ENCODE measurements at places on chromosomes 6 and 20.

- DNase-seq: no peak
Measured at GRCh38 chr20:8116067-8116811, 15.8 kb upstream of the PLCB1 start.

DNA sequence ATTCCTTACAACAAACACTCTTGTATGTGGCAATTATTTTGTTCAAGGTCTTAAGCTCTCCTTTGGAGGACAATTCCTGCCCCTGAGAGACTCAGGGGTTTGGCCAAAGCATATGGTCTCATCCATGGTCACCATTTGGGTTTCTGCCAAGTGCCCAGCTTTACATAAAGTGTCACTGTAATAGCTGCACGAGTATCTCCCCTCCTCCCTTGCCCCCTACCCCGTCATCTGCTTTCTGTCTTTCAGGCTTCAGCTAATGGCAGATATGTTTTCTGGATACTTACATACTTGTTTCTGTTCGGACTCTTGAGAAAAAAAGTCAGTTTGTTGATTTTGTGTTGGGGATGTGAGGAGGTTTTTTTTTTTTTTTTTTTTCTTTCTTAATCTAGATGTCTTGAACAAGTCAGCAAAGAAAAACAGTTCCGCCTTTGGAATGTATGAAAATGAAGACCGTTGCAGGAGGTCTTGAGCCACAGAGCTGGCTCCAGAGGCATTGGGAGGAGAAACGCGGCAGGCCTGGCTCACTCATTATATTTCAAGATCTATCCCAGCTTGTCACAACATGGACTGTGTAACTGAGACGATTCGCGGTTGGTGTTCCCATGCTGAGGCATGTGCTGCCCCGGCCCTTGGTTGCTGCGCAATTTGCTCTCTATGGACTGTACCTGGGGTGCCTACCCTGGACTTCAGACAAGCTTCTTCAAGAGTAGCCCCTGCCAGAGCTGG lies 32.6 kb upstream of the STX16 start:
- no peak for DNase-seq

DNA sequence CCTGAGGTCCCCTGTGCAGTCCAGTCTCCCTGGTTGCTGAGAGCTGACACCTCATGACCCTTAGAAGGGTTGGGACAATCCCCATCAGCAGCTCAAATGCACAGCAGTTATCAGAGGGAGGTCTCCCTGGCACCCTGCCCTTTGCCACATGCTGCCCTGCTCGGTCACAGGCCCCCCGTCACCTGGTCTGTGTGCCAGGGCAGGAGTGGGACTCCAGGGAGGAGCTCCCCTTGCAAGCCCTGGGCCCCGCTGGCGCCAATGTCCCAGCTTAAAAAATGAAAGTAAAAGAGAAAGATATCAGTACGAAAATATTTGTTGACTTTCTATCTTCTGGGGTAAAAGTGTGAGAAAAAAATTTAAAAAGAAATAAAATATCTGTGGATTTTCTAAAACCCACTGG lies 68.1 kb upstream of the SLC22A16 start:
- no peak for DNase-seq

GRCh38 chr6:157849288-157850017 lies 26.4 kb downstream of the SNX9 start:
- no peak for DNase-seq

DNA sequence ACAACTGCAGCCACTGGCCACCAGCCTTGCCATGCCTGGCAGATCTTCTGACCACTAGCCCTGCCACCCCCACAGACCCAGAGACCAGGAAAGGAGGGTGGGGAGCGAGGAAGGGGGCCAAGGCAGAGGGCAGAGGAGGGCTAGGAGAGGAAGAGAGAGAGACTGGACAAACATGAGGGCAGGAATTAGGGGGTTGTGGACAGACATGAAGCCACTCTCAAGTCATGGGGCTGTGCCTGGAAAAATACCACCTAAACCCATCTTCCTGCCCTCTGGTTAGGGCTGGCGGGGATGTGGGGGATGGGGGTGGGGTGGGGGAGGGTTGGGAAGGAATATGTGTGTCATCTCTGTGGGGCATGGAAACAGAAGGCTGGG lies 1.4 kb upstream of the SLC29A1 start:
- DNase-seq: no peak

- no peak for DNase-seq
Measured at GRCh38 chr20:46735436-46735835, 26.0 kb downstream of the SLC2A10 start.

GRCh38 chr6:143127941-143128680 lies 67.4 kb downstream of the AIG1 start:
- no peak for DNase-seq

- DNase-seq: no peak
Measured at GRCh38 chr20:55586610-55587009, 418.7 kb downstream of the CBLN4 start.

DNA sequence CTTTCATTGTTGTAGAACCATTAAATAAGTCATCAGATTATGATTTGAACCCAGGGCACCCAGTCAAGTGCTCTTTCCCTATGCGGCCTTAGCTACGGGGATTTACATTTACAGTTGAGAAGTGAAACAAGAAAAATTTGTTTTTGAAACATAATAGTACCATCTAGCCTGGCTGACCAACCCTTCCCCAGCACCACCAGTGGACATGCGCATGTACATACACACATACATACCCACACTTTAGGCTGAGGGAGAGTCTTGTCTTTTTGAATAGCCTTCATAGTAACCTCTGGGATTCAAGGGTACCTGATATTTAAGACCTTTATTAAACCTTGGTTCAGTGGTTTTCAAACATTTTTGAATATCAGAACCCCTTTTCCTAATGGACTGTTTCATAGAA lies 33.8 kb downstream of the SCAND1 start:
- DNase-seq: no peak

DNA sequence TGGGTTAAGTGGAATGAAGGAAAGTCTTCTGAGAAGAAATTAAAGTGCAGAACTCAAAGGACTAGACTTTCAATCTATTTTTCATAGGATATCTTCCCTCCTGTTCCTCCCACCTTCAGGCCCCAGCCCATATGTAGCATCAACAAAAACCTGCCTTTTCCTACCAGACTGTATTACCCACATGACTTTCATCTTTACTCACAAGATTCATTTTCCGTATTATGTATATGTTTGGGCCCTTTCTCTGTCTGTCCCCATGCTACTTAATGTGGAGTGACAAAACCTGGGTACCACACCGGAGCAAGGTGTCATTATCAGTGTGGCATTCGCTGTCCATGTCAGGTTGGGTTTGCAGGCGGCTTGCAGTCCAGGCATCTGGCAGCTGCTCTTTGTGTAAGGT lies 18.8 kb upstream of the CNR1 start:
- no peak for DNase-seq
